D341Med (cell line): ENCODE measurements at places on chromosomes 1 and 21.

- no peak for DNase-seq
Measured at GRCh38 chr1:98389809-98390208, 271.7 kb upstream of the SNX7 start.

DNA sequence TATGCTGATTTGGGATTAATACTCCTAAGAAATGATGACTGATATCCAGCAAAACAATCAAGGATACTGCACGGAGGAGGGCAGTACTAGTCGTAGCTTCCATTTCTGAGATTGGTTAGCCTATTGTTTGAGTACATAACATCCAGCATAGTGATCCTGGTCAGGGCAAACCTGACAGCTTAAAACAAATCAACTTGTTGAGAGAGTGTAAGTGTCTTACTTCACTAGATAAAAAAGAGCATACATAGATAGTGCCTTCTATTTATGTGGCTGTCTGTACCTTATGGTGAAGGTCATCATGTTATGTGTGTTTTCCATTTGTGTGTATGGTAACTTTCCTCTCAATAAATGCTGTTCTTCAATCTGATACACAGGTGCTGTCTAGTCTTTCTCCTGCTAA lies 228.4 kb downstream of the PTGER3 start:
- DNase-seq = no peak

DNA sequence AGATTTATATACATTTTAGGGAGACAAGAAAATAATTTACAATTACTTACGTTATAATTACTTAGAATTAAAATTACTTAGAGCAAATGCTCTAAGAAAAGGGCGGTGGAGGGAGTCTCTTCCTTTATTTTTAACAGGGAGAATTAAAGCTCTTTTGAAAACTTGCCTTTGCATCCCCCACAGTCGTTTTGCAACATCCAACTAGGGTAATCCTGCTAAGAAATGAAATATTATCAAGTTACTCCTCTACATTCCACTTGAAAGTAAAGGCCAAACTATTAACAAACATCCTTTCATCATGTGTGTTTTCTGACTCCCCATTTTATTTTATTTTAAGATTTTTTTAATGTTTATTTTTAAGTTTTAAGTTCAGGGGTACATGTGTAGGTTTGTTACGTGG lies 1358.5 kb downstream of the NCAM2 start:
- DNase-seq = no peak

DNA sequence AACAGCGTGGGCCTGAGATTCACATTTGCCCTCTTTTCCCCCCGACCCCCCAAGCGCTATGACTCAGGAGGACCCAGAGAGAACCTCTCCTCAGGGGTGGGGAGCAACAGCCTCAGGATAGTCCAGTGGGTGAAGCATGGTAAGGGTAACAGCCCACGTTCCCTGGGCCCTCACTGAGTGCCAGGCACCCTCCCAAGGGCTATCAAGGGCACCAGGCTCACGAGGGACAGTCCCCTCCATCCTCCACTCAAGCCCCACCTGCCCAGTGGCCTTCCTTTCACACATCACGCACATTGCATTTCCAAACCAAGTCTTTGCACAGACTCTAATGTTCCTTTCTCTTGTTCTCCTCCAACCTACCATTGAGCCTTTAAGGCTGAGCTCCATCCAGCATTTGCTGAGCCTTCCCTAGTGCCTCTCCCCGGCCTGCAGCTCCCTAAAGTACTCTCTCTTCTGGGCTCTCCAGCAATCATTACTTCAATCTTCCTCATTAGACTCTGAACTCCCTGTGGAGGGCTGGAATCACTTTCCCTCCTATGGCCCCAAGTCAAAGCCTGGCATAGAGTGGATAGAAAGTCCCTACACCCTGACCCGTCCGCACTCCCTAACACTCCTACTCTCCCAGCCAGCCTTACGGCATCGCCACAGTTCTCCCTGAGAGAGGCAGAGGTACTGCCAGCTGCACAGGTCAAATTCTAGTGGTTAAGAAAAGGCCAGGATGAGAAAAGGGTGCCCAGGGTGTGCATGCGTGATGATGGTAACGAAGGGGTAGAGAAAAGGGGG lies 1.0 kb downstream of the AKR7A2 start:
- peak; percentile 47 for DNase-seq

DNA sequence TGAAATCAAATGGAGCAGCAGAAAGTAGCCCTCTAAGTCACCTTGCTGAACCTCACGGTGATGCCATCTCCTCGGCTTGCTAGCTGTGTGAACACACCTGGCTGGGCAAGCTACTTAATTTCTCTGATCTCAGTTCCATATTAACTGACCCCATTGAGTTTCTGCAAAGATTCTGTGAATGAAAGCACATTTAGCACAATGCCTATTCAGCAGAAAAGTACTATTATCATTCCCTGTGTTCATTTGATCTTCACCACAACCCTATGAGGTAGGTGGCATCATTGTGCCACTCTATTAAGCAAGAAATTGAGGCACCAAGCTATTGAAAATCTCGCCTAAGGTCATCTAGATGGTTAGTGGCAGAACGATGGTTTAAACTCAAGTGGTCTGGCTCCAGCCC lies 130.1 kb upstream of the HOOK1 start:
- no peak for DNase-seq

DNA sequence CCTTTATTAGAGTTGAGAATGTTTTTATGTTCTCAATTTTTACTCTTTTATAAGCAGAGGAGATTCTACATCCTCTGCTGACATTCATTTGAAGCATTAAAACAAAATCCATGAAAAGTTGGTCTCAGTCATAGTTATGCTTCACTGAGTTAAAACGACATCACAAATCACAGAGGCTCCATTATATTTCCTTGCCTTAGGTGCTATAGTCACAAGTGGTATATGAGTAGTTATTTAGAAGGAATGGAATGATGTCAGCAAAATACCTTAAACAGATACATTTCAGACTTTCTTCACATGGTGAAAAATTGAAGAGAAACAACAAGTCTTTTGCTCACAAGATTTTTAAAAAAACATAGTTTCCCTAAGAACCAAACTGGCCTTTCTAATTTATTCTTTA lies 11.7 kb upstream of the METTL13 start:
- DNase-seq = no peak

- no peak for DNase-seq
Measured at GRCh38 chr1:238628110-238628509, 737.4 kb upstream of the ZP4 start.

DNA sequence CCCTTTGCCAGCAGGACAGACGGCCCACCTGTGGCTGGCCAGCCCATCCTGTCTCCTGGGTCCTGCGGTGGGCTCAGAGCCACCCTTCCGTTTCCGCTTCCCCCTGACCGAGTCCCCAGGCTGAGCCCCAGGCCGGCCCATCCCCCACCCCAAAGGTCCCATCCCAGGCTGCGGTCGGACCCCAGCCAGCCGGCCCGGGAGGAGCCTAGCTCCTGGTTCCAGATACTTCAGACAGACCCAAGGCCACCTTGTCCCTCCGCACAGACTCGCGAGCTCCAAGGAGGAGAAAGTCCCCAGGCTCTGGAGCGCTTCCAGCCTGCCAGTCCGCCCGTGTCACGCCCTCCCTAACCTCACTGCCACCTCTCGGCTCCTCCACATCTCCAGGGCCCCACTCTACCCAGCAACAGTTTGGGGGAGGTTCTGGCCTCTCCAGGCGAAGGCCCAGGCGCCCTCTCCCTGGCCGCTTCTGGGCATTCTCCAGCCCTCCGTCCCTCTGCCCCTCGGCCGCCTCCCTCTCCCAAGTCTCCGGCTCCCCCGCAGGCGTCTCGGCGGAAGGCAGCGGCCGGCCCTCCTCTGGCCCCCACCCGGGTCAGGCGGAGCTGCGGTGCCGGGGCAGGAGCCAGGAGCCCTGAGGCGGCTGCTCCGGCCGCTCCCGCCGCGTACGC lies 835 bp downstream of the LRRN2 start:
- no peak for DNase-seq

GRCh38 chr1:174433451-174433850 lies 14.3 kb upstream of the GPR52 start:
- no peak for DNase-seq

- no peak for DNase-seq
Measured at GRCh38 chr1:219329578-219329977, 155.9 kb downstream of the LYPLAL1 start.

DNA sequence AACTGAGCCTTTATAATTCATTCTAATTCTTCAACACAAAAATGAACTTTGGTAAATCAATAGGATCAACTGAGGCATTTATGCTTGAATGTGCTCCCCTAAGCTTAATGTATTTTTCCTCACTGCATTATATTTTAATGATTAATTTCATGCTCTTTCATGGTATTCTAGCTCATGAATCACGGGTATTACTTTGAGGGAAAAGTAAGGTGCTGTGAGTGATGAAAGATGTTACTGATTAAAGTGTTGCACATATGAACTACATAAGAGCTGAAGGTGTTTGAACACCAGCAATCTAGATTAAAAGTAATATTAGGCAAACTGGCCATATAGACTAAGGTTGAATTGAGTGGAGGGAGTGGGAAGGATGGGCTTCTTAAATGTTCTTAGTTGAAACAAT lies 1.9 kb downstream of the DPYD start:
- DNase-seq = no peak

DNA sequence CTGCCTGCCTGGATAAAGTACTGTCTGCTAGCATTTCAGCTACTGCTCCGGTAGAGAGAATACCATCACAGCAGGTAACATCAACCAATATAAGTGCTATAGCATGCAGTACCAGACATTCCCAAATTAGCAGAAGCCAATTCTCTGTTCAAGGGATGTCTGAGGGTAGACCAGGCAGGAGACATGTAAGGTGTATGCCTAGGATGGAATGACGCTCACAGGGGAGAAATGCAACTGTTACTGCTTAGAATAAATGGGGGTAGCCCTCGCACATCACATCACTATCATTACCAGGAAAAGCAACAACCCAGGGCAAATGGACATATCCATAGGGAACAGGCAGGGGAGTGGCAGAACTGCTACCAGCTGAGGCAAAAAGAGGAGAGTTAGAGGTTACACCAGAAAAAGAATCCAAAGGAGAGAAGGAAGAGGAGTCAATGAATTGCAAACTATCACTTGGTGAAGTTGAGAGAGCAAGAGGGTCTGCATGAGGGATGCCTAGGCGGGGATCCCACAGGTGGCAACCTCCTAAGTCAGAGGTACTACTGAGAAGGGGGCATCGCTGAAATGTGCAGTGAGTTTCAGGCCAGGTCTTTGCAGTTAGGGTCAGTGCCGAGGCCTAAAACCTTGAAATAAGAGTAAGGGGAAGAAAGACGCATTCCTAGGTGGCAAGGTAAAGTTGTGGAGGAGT lies 1.1 kb downstream of the UBE2Q1 start:
- no peak for DNase-seq

DNA sequence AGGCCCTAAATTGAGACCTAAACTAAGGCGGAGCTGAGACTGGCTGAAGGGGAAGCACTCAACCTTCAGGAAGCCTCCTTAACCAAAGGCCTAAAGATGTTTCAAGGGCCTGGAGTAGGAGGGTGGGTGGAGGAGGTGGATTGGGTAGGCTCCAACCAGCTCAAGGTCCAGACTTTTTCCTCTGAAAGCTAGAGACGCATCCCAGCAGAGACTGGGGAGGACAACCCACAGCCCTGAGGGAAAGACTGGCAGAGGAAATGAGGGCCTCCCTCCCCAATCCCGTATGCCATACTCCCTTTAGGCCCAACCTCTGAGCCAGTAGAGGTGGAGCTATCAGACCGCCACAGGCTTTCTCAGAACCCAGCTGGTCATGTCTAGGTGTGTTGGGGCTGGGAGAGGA lies 1.1 kb downstream of the ECM1 start:
- peak; percentile 27 for DNase-seq

- no peak for DNase-seq
Measured at GRCh38 chr1:38598118-38598517, 261.5 kb downstream of the RRAGC start.

DNA sequence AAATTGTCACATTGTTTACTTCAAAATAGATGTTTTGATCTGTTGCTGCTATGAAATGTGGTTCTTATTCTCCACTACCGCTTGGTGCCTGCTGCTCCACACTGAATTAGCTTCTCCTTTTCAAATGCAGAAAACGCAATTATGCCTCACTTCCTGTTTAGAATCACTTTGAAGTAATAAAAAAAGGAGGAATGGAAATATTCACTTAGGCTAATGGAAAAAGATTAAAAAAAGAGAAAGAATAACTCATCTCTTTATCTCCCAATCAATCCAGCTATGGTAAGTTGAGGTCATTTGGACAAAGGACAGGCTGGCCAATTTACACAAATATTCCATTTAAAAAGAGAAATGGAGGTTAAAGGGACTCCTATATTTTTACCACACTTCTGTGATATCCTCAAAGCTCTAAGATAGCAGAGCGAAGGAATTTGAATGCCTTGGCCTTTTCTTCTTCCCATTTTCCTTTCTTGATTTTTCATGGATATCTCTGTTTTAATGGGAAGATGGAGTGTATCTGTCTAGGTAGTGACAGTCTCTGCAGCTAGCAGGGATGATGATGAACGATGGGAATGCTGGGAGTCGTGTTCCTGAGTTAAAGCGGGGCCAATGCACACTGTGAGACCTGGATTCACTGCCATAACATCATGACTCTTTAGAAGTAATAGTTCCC lies 35.7 kb downstream of the RGS5 start:
- DNase-seq = no peak

GRCh38 chr1:230143534-230143933 lies 76.5 kb downstream of the GALNT2 start:
- DNase-seq = no peak

DNA sequence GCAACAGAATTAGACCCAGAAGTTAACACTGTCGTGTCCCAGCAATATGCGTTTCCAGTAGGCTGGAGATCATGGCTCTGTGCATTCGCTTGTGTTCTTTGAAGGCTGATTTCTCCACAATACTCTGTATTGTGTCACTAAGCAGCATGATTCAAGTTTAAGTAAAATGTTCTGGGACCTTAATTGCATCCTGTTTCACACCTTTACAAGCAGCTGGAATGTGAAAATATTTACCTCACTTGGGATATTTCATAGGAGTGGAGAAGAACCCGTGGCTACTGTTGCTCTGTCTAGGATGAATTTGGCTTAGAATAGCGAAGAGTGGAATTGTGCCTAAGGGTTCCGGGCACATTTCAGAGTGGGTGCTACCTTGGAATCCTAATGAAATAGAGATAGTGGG lies 6.3 kb downstream of the PTGFRN start:
- DNase-seq = no peak

GRCh38 chr1:190049314-190049713 lies 428.4 kb downstream of the BRINP3 start:
- no peak for DNase-seq

GRCh38 chr21:40057331-40057730 lies 190.1 kb downstream of the PCP4 start:
- no peak for DNase-seq

GRCh38 chr1:178532392-178532791 lies 19.5 kb downstream of the TEX35 start:
- peak; percentile 90 for DNase-seq

- no peak for DNase-seq
Measured at GRCh38 chr1:55696181-55696754, 481.1 kb upstream of the USP24 start.

GRCh38 chr1:234582681-234583301 lies 27.2 kb downstream of the IRF2BP2 start:
- DNase-seq = no peak
